ENCODE measurements at places on chromosomes 3 and 15. TPM values are rescaled to one million over a fixed set of nuclear protein-coding genes. Genes with fewer than 3 reads are reported as not detected.

Gene SHC4
- total RNA-seq: 1.3 TPM

Gene TIGIT
- not detected for total RNA-seq

Gene NUSAP1
- total RNA-seq: 70.0 TPM

Gene SELENOS
- 148 TPM for total RNA-seq

Gene ACP3
- 0.26 TPM for total RNA-seq

Gene XCR1
- total RNA-seq: not detected

Gene WDR93
- total RNA-seq: 0.15 TPM

Gene MOBP
- not detected for total RNA-seq

Gene STRA6
- total RNA-seq: 68.8 TPM

Gene ST3GAL6
- 1.1 TPM for total RNA-seq

Gene PRR20G
- total RNA-seq: 0.14 TPM

Gene C3orf85
- total RNA-seq: not detected

Gene CYP8B1
- total RNA-seq: not detected

Gene PROS1
- total RNA-seq: 9.7 TPM

Gene CPNE9
- 0.10 TPM for total RNA-seq

Gene CCDC39
- total RNA-seq: not detected

Gene WDR82
- total RNA-seq: 44.7 TPM

Gene ARPIN
- total RNA-seq: 12.6 TPM

Gene NDN
- 0.09 TPM for total RNA-seq

Gene UBE3A
- total RNA-seq: 28.0 TPM

Gene UBAP1L
- total RNA-seq: 0.48 TPM

Gene SECISBP2L
- 8.3 TPM for total RNA-seq

Gene CLRN1
- not detected for total RNA-seq

Gene AP4E1
- 9.5 TPM for total RNA-seq

Gene SOX14
- total RNA-seq: not detected

Gene TERC
- total RNA-seq: not detected

Gene CCDC13
- total RNA-seq: 0.48 TPM

Data from A549 treated with RU486 at 1 μM for 4 hours (cell line).